ENCODE measurements at places on chromosomes 12 and 14.

- DNase-seq: no peak
Observed at GRCh38 chr14:59435987-59436386, 29.2 kb downstream of the GPR135 start.

DNA sequence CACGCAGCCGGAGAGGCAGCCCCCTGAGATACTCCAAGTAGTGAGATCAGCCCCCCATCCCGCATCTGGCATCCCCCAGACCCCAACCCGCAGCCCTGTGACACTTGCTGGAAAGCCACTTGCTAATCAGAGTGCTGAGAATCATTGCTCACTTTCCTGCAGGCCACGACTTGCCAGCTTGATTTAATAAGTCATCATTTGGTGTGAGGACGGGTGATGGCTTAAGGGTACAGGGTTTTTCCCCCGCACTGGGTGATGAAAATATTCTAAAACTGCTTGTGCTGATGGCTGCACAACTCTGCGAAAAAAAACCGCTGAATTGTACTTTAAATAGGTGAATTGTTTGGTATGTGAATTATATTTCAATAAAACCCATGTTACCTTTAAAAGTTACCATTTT lies 171.2 kb downstream of the FOXN3 start:
- no peak for DNase-seq

DNA sequence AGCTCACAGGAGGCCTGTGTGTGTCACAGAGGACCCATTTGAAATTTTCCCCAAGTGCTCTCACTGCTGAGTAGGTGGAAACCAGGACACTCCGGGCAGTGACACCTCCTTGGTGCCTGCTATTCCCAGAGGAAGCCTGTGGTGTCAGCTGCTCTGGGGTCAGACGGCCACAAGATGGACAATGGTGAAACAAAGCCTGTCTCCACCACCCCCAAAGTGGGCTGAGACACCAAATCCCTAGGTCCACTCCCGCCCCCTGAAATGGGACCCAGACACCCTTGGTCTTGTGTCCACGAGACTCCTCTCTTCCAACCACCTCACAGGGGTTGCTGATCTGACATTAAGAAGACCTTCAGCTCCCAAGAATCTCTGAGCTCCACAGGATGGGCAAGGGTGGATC lies 7.0 kb downstream of the KCNH3 start:
- no peak for DNase-seq

DNA sequence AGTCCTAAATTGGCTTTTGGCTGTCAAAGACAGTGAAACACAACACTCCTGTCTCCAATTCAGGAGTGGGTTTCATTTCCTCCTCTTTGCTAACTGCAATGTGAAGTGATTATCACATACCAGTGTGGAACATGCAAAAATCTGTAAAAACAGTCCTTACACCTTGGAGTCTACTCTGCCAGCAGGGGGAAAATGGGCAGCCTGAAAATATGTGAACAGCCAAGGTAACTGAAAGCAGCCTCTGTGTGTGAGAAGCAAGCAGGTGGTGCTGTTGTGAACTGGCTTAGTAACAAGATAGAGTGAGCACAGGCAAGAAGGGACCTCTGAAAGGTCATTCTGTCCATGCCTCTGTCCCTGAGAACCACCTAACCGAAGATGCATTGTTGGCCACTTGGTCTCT lies 6.0 kb downstream of the PRMT8 start:
- DNase-seq: no peak

DNA sequence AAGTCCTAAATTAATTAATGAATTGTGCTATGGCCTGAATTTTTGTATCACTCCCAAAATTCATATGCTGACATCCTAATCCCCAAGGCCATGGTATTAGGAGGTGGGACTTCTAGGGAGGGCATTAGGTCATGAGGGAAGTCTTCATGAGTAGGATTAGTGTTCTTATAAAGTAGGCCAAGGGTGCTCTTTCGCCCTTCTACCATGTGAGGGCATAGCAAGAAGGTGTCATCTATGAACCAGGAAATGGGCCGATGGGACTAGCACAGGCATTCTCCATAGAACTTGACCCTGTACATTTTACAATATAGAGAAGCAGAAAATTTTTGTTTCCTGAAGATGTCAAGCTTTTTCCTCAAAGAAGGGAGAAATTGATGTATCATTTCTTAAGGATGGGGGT lies 12.5 kb downstream of the SYT10 start:
- no peak for DNase-seq

GRCh38 chr12:26275313-26276131 lies 80.1 kb downstream of the SSPN start:
- DNase-seq: no peak

DNA sequence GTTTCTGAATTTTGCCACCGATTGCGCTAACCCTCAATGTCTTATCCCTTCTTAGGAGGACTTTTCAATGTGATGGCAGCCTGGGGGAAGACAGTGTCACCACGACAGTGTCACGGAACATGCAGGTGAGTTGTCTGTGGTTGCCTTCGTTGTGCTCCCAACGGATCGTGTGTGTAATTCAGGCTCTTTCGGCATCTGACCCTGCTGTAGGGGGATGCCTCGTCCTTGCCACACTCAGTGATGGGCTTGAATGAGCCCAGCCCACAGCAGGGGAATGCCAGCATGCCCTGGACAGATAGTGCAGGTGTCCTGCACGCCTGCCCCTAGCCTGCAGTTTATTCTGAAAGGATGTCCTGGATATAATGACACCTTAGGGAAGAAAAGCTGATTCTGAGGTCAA lies 123.8 kb upstream of the RTL1 start:
- no peak for DNase-seq

DNA sequence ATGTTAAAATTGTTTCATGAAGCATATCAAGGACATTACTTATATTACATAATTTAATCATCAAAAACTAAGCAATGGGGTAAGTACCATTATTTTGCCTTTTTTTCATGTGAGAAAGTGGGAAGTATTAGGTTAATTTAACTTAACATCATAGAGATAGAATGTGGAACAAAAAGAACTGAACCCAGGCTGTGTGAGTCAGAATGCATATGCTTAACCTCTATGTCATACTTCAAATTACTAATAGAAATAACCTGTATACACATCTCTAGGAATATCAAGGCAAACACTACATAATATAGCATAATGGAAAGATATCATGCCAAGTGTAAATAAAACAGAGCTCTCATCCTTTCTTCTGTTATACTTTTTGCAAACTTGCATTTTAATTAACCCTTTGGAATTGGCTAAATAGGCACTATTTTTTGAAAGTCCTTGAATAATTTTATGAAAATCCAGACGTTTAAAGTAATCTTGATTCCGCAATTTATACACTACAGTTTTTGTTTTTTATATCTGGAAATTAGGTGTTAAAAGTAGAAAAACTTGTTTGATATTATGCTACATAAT lies 777.7 kb downstream of the SLC6A15 start:
- no peak for DNase-seq

DNA sequence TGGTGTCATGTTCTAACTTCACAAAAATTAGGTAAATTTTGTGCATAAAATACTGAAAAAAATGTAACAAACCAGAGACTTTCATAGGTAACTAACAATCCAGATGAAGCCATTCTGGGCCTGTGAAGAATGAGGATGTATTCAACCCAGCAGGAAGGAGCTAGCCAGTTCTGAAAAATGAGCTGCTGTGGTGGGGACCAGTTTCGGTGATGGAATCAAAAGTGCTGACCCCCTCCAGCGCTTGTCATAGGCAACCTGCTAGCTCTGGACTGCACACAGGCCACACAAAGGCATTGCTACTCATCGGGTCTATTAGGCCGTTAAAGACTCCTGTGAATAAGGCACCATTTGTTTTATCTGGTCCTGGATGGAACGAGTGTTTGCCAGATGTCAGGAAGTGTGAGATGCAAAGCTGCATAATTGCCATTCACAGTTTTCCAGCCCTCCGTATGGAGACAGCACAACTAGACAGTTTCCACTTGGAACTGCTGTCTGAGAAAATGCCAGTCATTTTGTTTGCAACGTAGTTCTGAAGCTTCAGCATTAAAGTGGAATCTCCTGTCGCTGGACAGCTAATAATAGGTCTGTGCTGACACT lies 3.3 kb upstream of the RIMBP2 start:
- DNase-seq: no peak

All from activated CD8-positive, alpha-beta memory T cell treated with anti-CD3 and anti-CD28 coated beads for 1 hour (primary cell).